ENCODE measurements at places on chromosomes 16 and 17.

- DNase-seq: no peak
Observed at GRCh38 chr17:29591737-29592608, 959 bp upstream of the ANKRD13B start.

DNA sequence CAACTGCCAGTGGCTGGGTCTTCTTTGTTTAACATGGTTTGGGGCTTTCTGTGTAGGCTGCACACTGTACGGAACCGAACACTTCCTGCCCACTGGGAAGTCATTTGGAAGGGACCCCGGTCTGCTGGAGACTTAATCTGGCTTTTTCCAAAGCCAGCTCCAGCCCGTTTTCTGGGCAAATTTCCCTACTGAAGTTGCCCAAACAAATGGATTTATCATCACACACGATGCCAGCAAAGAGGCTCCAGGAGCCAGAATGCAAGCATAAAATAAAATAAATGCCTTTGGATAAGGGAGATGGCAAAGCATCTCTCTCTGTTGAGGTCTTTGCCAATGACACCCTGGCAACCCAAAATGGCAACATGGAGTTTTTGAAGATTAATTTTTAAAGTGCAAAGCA lies 259.9 kb upstream of the IRX3 start:
- DNase-seq: peak; percentile 45

- peak; percentile 86 for DNase-seq
Observed at GRCh38 chr17:18087610-18088491, at the start of gene DRG2. TSS of gene DRG2 (plus strand) at chr17:18087948. CDS start at chr17:18088024, 76 bp downstream.

DNA sequence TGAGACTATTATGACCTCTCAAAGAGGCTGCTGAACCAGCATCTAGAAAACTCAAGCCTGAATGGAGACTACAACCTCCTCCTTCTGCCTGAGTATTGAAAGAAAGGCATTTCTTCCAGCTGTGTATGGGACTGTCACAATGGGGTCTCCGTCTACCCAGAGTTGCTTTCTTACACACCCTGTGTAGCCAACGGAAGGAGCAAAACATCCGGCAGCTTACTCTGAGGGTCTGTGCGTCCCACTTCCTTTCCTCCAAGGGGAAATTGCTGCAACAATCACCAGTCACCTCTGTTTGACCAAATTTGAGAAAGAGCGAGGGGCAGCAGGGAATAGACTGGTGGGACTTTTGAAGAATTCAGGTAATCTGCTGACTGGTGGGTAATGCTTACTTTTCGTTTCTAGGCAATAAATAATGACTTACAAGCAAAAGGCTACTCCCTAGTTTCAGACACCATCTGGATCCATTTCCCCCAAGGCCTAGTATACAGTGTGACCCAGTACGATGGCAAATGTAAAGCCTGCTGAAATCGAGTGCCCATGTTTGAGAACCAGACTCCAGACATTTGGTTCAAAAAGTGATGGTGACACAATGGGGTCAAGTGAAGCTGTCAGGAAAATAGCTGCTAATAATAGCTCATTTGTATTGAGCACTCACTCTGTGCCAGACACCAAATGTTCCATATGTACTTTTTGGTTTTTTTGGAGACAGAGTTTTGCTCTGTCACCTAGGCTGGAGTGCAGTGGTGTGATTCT lies 81.7 kb downstream of the YPEL2 start:
- DNase-seq: no peak

DNA sequence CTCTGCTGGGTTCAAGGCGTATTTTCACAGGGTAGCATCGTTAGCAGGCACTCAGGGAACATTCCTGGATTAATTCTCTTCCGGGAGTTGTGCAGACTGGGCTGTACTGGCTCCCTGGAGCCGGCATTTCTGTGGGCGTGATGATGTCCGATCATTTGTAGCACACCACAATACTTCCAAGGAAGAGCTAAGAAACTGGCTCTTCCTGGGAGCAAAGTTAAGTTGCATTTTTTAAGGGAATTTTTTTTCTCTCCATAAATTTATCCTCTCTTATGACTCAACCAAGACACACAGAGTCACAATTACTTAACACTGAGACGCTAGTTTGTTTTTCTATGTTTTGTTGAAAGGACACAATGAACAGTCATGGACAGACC lies 211.6 kb upstream of the FOXF1 start:
- DNase-seq: no peak

GRCh38 chr16:81318711-81319110 lies 3.9 kb downstream of the GAN start:
- no peak for DNase-seq

GRCh38 chr17:7437950-7438614 lies 1.2 kb upstream of the FGF11 start:
- no peak for DNase-seq

GRCh38 chr17:61331178-61331577 lies 68.5 kb upstream of the TBX2 start:
- DNase-seq: no peak

- no peak for DNase-seq
Observed at GRCh38 chr17:45692661-45693060, 91.5 kb upstream of the CRHR1 start.

- peak; percentile 63 for DNase-seq
Observed at GRCh38 chr16:22117609-22118008, 25.3 kb downstream of the VWA3A start.

DNA sequence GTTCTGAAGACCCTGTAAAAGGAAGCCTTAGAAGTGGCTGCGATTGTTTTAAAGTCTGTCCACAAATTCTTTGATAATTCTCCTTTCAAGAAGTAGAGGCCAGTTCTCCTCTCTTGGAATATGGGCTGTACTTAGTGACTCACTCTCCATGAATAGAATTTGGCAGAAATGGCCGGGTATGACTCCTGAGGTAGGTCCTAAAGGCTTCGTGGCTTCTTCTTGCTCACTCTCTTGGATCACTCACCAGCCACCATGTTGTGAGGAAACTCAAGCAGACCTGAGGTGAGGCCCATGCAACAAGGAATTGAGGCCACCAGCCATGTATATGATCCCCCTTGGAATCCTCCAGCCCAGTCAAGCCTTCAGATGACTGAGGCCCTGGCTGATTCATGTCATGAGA lies 75.8 kb downstream of the WWOX start:
- DNase-seq: no peak

DNA sequence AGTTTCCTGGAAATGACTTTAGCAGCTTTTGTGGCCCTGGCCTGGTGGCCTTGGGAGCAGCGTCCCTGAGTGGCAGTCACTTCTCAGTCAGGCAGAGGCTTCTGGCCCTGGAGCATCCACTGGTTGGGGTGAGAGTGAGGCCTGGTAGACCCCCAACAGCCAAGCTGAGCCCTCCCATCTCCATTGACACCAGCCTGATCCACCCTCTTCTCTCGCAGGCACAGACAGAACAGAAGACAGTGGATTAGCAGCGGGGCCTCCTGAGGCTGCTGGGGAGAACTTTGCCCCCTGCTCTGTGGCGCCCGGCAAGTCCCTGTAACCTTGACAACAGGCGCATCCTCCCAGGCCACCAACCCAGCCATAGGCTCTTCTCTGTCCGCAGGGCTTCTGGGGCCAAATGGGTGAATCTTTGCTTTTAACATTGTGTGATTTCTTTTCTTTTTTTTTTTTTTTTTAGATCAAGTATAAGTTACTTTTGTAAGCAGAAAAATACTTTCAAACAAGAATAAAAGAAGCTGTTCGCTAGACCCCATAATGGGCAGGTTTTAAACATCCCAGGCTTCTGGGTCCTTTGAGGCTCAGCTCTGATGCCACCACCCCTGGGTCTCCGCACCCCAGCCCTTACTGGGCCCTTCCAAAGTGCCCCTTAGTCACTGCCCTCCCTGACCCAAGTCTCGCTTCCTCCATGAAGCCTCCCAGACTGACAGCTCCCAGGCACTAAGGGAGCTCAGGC lies 12.7 kb upstream of the FLYWCH1 start:
- no peak for DNase-seq

DNA sequence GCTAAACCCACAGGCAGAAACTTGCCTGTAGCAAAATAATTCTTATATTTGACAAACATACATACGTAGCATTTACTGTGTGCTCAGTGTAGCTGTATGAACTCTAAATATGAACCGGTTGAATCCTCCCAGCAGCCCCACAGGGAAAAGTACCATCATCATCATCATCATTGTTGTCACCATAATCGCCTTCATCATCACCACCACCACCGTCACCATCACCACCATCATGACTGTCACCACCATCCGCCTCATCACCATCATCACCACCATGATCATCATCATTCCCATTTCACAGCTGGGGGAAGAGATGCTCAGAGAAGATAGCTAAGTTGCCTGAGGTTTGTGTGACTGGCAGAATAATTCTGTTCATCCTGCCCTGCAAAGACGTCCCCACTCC lies 81.7 kb downstream of the IRF8 start:
- DNase-seq: no peak

DNA sequence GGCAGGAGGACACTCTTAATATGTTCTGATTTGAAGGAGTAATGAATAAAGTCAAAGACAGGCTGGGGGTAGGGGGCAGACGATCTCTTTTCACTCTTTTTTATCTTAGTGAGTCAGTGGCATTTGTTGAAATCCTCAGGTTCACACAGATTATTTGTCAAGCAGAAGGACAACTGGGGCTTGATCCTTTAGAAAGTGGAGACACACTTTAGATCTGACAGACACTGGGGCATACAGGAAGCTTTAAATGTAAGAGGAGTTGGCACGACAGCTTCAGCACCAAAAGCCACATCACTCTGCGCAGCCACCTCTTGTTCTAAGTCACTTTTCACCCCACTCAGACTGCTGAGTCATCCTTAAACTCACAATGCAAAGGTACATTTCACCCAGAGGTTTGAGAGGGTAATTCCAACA lies 121.5 kb downstream of the STXBP4 start:
- DNase-seq: no peak

GRCh38 chr17:70099294-70099693 lies 24.3 kb downstream of the KCNJ16 start:
- DNase-seq: no peak

- DNase-seq: no peak
Observed at GRCh38 chr16:46649588-46650253, 28.5 kb upstream of the SHCBP1 start.

DNA sequence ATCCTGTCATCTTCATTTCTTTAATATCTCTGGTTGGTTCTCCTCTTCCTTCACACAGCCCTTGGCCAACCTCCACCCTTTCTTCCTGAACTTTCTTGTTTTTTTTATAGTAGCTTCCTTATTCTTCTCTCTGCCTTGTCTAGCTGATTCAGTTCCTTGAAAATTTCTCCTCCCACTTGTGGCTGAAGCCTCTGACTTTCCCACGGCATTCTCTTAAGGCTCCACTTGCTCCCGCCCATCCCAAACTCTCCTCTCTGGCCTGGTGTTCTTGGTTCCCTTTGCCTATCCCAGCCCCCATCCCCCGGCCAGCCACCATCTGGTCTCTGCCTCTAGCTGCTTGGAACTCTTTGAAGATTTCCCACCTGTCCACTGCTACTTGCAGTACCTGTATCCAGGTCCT lies 29.1 kb downstream of the NLRP1 start:
- DNase-seq: no peak

DNA sequence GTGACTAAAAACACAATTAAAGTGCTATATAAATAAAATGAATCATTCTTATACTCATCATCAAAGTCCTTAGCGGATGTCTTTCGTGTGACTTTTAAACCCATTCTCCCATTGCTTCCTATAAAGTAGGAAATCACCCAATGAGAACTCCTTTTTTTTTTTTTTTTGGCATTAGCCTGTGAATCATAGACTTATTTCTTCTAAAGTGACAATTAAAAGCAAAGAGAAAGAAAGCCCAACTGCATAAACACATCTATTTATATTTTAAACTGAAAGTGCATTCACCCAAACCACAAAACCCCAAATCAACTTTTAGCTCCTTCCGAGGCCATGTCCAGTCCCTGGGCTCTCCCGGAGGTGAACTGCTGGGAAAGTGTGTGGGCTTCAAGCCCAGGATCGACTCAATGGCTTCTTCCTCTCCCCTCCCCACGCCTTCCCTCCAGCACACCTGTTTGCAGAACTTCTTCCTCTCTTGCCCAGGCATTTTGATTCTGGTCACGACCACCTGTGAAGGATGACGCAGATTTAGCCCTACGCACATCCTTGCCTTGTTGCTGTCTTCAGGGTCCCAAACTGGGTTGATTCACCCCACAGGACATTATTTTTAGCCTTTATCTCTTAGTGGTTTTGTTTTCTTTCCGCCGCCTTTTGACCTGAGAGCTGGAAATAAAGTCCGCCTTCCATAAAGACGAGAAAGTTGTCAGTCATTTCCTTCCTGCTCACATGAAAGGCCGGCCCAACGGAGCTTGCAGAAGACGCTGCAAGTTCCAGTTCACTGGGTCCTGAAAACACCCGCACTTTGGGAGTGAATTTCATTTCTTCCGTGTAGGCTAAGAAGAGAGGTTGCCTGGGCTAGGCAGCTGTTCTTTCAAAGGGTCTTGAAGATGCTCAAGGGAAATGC lies 166.8 kb downstream of the MAP2K6 start:
- no peak for DNase-seq

DNA sequence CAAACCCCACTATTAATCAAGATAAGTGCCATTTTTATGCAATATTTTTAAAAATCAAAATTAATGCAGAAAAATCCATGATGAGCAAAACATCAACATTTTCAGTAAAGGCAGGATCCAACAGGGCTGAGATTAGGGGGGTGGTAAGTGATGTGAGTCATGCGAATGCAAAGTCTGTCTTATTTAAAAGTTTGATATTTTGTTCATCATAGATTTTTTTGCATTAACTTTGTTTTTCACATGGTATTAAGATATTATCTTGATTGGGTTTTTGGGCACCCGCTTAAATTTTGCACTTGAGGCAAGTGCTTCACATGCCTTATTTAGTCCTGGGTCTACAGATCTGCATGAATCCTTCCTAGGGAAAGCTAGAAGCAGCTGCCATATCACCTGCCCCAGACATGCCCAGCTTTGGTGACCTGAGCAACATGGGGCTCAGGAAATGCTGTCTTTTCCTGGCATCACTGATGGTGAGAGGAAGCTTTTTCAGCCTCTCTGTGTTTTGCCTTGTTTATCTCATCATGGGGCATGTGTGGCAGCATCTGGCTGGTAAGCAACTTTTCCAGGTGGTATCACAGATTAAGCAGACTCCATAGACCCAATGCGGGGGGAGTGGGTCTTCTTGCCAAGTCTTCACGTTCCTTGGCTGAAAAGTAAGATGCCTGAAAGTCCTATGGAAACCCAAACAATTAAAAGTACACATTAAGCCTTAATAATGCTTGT lies 57.6 kb upstream of the NFAT5 start:
- peak; percentile 71 for DNase-seq

- DNase-seq: peak; percentile 82
Observed at GRCh38 chr16:62940569-62940968, 904.3 kb upstream of the CDH8 start.

DNA sequence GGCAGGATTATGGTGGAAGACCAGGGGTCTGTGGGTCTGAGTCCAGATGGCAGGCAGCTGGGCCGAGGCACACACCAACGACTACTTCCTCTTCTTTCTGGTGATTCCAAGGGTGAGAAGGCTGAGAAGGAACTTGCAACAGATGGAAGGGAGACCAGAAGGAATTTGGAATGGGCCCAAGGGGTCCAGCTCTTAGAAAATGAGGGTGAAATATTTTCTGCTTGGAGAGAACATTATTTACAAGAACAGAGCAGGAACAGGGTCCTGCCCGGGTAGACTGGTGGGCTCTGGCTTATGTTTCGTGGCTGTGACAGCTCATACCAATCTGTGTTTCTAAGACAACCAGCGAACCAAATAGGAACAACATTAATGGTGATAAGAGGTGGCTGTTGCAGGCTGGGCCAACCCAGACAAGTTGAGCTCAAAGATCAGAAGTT lies 36.6 kb downstream of the CCDC42 start:
- no peak for DNase-seq

- DNase-seq: peak; percentile 50
Observed at GRCh38 chr17:73492821-73493814, 151.1 kb downstream of the SDK2 start.

GRCh38 chr17:45382226-45382625 lies 50.4 kb downstream of the ARHGAP27 start:
- no peak for DNase-seq

All from spinal cord (tissue), 10 donors.